ENCODE measurements at places on chromosomes 5 and 9. TPM values are rescaled to one million over a fixed set of nuclear protein-coding genes. Genes with fewer than 3 reads are reported as not detected.

- no peak for DNase-seq
Observed at GRCh38 chr9:89363311-89363670, 45.0 kb downstream of the SECISBP2 start.

GRCh38 chr9:124260769-124261603 is 3.2 kb downstream of the NEK6 start:
- no peak for DNase-seq

CER1 gene
- total RNA-seq: not detected

PRR7 gene
- 10.3 TPM for total RNA-seq

All from kidney epithelial cell (primary cell).